Osteocyte (in vitro differentiated cells): ENCODE measurements at places on chromosomes 4 and X.

GRCh38 chr4:76595435-76595834 lies 160.4 kb downstream of the SHROOM3 start:
- no peak for DNase-seq

GRCh38 chrX:138946926-138947325 lies 235.4 kb upstream of the FGF13 start:
- no peak for DNase-seq

GRCh38 chr4:76830964-76831703 lies 66.8 kb downstream of the SOWAHB start:
- DNase-seq = no peak

DNA sequence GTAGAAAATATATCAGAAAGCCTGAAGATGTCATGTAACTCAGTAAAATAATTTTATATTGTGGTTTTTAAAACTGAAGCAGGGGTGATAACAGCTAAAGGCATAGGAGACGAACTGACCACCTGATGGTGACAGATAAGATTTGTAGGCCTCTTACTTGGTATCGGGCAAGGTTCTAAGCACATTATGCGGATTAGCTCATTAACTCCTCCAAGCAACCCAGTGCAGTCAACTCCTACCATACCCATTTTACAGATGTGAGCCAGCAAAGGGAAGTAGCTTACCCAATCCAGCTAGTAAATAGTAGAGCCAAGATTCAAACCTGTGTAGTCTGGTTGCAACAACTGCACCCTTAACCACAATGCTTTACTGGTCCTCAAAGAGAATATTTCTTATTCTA lies 62.1 kb downstream of the CC2D2A start:
- DNase-seq = no peak
